Peyer's patch (tissue), 4 donors: ENCODE measurements at places on chromosomes 12 and 14. TPM values are rescaled to one million over a fixed set of nuclear protein-coding genes. Genes with fewer than 3 reads are reported as not detected.

GRCh38 chr14:24443053-24443665 lies 583 bp upstream of the SDR39U1 start:
- peak overlapping the region; percentile 98 for H3K27ac ChIP-seq
- no peaks in the 10 kb centered on the region for H3K27me3 ChIP-seq
- peak overlapping the region; percentile 79 for H3K4me3 ChIP-seq
- H3K4me1 ChIP-seq: no peaks in the 10 kb centered on the region
- DNase-seq: no peak

- H3K4me1 ChIP-seq: peaks cover 4% of the 10 kb centered on the region
- no peak overlapping the region for H3K27ac ChIP-seq
- no peak overlapping the region for H3K4me3 ChIP-seq
- H3K27me3 ChIP-seq: no peaks in the 10 kb centered on the region
Measured at GRCh38 chr12:20450591-20451180, 82.3 kb downstream of the PDE3A start.

- DNase-seq: no peak
- H3K36me3 ChIP-seq: no peaks in the 10 kb centered on the region
- no peak overlapping the region for H3K27ac ChIP-seq
Measured at GRCh38 chr12:92304371-92305055, 158.9 kb upstream of the BTG1 start.

DNA sequence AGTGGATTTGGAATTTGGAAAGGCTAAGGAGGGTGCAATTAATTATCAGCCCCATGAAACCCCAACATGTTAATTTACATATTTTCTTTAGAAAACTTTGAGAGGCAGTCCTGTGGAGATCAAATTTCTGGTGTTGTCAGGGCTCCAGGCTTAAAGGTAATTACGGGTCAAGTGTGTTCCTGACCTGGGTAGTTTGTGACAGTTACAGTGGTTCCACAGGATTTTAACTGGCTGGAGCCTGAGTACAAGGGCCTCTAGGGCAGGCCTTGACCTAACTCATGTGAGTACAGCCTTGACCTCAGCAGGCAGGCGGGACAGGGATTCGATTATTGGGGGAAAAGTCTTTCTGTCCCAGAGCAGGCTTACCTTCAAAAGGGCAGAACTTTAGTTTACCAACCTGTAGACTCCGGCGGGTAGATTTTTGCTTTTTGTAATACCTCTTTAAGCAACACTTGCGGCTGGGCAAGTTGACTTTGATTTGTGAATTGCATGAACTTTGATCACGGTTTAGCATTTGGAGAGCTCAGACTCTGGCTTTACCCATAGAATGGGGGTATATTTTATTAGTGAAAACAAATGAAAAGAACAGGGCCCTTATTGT lies 8.4 kb upstream of the PPTC7 start:
- H3K36me3 ChIP-seq: no peaks in the 10 kb centered on the region
- DNase-seq: no peak
- H3K27me3 ChIP-seq: no peaks in the 10 kb centered on the region
- H3K4me1 ChIP-seq: no peaks in the 10 kb centered on the region

DNA sequence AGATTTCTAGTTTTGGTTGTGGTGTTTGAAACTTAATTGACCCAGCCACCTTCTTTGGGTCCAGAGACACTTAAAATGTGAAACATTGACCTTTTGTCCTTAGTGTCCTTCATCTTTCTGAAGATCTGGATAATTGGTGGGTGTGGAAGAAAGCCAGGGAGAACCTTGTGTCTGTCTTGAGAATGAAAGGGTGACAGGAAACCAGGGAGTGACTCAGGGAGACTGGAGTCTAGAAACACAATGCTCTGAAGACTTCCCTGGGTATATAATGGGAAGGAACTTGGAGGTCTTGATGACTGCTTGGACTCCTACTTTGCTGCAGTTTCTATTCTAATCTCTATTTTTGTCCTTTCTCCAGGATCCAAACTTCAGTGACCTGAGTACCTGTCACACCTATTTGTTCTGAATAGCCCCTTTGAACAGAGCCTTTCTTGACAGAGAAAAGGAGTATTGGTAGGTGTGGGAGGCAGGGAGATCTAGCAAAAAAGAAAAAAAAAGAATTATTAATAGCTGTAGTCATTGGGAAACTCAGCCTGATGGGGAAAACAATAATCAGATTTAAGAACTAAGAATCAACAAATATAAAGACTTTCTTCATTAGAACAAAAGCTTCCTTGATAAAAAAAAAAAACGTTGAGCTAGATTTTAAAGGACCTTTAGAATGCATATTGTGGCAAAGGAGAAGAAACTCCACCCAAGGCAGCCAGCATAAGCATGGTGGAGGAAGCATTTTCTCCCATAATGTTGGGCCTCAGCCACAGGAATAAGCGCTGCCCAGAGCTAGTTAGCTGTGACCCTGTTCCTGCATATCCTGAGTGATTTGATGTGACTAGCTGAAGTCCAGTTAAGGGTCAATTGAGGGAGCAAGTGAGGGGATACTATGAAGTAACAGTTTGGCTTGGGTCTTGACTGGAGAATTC lies 77.9 kb upstream of the HOXC13 start:
- H3K36me3 ChIP-seq: no peaks in the 10 kb centered on the region
- DNase-seq: no peak
- H3K27me3 ChIP-seq: no peaks in the 10 kb centered on the region
- H3K4me3 ChIP-seq: no peak overlapping the region

DNA sequence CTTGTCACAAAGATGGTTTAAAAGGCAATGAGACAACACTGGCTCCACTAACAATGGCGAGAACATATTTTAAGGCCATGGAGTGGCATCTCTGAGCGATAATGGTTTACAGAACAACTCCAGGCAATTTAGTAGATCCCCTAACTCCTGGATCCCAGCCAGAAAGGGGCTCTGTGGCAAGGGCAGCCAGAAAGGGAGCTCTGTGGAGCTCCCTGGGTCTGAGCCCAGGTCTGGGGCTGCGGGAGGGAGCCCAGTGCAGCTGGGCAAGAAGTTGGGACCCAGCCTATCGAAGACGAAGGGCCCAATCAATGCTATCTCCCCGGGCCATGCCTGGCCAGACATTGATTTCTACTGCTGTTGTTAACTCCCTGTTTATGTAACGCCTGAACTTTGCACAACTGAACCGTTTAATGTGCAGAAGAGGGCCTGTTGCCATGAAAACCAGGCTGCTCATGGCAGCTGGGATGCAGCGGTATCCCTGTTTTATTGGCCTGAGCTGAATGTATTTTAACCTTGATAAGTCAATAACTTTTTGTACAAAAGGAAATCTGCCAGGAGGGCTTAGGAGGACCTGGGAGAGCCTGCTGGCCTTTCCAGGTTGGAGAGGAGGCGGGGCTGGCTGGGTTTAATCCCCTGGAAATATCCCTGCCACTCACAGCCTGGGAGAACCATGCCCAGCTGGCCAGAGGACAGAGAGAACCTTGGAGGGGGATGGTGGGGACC lies 6.7 kb upstream of the FAM222A start:
- H3K27me3 ChIP-seq: no peaks in the 10 kb centered on the region
- H3K36me3 ChIP-seq: no peaks in the 10 kb centered on the region
- no peak for DNase-seq
- no peak overlapping the region for H3K4me3 ChIP-seq
- no peaks in the 10 kb centered on the region for H3K4me1 ChIP-seq
- H3K27ac ChIP-seq: peak overlapping the region; percentile 18

DNA sequence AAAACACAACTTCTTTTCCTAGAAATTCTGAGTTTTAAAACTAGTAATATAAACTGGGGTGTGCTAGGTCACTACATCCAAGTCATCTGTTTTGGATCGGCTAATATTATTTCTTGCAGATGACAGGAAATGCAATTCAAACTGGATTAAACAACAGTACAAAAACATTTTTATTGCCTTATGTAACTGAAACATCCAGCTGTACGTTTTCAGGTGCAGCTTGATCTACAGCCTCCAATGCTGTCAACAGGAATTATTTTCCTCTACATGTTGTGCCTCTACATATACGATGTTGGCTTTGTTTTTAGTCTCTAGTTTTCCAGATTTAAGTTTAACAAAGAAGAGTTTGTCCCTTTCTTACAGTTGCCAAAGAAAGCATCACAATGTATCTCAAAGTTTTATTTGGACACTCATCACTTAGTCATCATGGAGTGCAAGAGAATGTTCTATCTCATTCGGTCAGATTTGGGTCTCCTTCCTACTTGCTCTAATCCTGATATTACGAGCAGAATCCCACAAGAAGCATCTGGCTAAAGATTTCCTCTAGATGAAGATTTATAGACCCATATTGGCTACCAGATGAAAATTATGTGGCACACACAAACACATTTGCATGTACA lies 326.7 kb downstream of the SLC6A15 start:
- H3K4me3 ChIP-seq: no peak overlapping the region
- no peak overlapping the region for H3K27ac ChIP-seq
- H3K4me1 ChIP-seq: no peaks in the 10 kb centered on the region
- no peaks in the 10 kb centered on the region for H3K36me3 ChIP-seq

GRCh38 chr12:67712011-67712410 lies 63.5 kb downstream of the DYRK2 start:
- no peak for DNase-seq
- H3K27ac ChIP-seq: no peak overlapping the region
- H3K4me1 ChIP-seq: no peaks in the 10 kb centered on the region

GRCh38 chr12:49868952-49869815 lies 26.3 kb upstream of the BCDIN3D start:
- peak overlapping the region; percentile 46 for H3K27ac ChIP-seq
- no peaks in the 10 kb centered on the region for H3K4me1 ChIP-seq
- no peaks in the 10 kb centered on the region for H3K36me3 ChIP-seq
- H3K27me3 ChIP-seq: no peaks in the 10 kb centered on the region
- H3K4me3 ChIP-seq: no peak overlapping the region

GRCh38 chr12:54047160-54047963 lies 6.3 kb upstream of the HOXC4 start:
- no peak for DNase-seq
- peak overlapping the region; percentile 21 for H3K27ac ChIP-seq
- no peaks in the 10 kb centered on the region for H3K27me3 ChIP-seq
- no peak overlapping the region for H3K4me3 ChIP-seq

DNA sequence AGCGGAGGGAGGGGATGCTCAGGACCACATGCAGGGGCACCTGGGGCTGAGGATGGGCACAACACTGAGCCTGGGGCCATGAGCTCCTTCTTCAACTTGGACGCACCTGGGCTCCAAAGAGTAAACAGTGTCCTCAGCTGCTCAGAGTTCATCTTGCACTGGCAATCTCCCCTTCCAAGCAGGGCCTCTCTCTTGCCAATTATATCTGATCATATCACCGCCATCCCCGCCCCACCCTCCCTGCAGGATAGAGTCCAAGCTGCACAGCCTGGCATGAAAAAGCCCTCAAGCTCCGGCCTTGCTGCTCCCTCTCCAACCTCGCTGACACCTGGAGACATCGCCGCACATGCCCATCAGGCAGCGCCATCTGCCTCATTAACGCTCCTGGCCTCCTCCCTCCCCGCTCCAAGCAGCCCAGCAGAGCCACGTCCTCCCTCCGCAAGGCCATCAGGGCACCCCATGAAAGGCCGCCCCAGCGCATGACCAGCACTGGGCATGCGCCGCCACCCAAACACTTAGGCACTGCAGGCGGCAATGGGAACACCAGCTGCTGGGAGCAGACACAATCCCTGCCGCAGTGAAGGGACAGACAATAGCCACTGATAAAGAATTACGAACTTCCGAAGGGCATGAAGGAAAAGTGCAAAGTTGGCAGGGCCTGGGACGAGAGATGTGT lies 88.8 kb downstream of the CHGA start:
- H3K27ac ChIP-seq: peak overlapping the region; percentile 93
- no peaks in the 10 kb centered on the region for H3K27me3 ChIP-seq
- H3K36me3 ChIP-seq: no peaks in the 10 kb centered on the region
- no peak overlapping the region for H3K4me3 ChIP-seq
- peaks cover 20% of the 10 kb centered on the region for H3K4me1 ChIP-seq
- peak; percentile 72 for DNase-seq

DNA sequence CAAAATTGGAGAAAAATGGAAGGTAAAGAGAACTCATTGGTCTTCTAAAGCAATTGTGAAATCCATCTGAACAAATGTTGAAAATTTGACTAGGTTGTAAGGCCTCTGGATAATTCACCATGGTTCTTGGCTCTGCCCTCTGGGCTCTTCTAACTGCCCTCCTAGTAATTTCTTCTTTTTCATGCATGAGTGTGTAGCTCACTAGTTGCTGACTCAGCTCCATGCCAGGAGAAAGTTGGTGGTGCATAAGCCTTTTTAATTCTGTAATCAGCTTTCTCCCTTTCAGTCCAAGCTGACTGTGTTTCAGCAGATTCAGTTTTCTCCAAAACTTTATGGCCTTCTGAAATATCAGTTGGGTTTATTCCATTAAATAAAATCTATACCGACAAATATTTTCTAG lies 877.8 kb upstream of the ATXN7L3B start:
- no peak for DNase-seq
- H3K27me3 ChIP-seq: no peaks in the 10 kb centered on the region
- no peak overlapping the region for H3K27ac ChIP-seq
- no peaks in the 10 kb centered on the region for H3K36me3 ChIP-seq
- no peak overlapping the region for H3K4me3 ChIP-seq

- no peaks in the 10 kb centered on the region for H3K27me3 ChIP-seq
- peak overlapping the region; percentile 94 for H3K27ac ChIP-seq
- no peak for DNase-seq
- H3K36me3 ChIP-seq: peaks cover 38% of the 10 kb centered on the region
- H3K4me1 ChIP-seq: peaks cover 20% of the 10 kb centered on the region
Measured at GRCh38 chr12:55727643-55728185, 1.1 kb downstream of the CD63 start.

DNA sequence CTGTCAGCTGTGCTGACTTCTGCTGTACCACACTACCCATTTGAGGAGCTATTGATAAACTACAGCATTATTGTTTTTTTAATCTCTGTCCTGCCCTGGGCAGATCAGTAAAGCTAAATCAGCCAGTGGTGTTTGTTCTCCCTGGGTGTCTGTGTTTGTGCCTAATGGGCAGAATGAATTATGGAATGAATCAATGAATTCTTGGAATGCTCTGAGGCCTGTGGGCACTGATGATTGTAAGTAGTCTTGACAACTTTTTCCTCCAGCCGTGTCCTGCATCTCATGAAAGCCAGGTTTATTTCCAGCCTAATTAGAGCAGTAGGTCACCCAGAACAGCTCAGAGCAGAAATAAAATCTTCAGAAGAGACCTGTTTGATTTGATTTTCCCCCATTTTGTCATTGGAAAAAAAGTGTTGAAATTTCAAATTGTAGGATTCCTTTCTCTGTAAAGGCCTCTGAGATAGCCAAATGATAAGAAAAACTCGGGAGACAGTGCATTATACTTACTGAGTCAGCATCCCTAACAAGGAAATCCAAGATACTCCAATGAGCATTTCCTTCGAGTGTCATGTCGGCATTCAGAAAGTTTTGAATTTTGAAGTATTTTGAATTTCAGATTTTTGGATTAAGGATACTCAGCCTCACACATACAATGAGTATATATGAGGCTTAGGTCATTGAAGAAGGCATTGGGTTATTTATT lies 19.4 kb upstream of the EVL start:
- H3K4me1 ChIP-seq: peaks cover 7% of the 10 kb centered on the region
- H3K36me3 ChIP-seq: no peaks in the 10 kb centered on the region
- no peak overlapping the region for H3K4me3 ChIP-seq
- H3K27ac ChIP-seq: no peak overlapping the region

GRCh38 chr14:75487155-75487671 lies 35.1 kb upstream of the BATF start:
- H3K4me1 ChIP-seq: no peaks in the 10 kb centered on the region
- H3K4me3 ChIP-seq: no peak overlapping the region
- H3K27me3 ChIP-seq: no peaks in the 10 kb centered on the region
- no peak overlapping the region for H3K27ac ChIP-seq

- no peak for DNase-seq
- H3K4me3 ChIP-seq: no peak overlapping the region
- H3K27ac ChIP-seq: no peak overlapping the region
- no peaks in the 10 kb centered on the region for H3K4me1 ChIP-seq
- no peaks in the 10 kb centered on the region for H3K27me3 ChIP-seq
Measured at GRCh38 chr14:86035882-86036281, 505.9 kb downstream of the FLRT2 start.

CD69 gene
- 9.0 TPM for total RNA-seq

POU6F1 gene
- 7.9 TPM for total RNA-seq

SLC5A8 gene
- total RNA-seq: 0.28 TPM

GLS2 gene
- 2.3 TPM for total RNA-seq

EEA1 gene
- total RNA-seq: 18.9 TPM

DDX47 gene
- 38.8 TPM for total RNA-seq
